ENCODE measurements at places on chromosomes 5 and 9. TPM values are rescaled to one million over a fixed set of nuclear protein-coding genes. Genes with fewer than 3 reads are reported as not detected.

Gene NKD2
- total RNA-seq, result 15.9 TPM

Gene PCDHGB7
- 7.6 TPM for total RNA-seq

Gene TLE1
- total RNA-seq, result 15.5 TPM

Gene FGF10
- total RNA-seq, result not detected

Gene GRXCR2
- total RNA-seq, result not detected

Gene FAM120A
- 130 TPM for total RNA-seq

Gene NFIB
- 7.3 TPM for total RNA-seq

Gene IL5
- not detected for total RNA-seq

Gene PCDHB14
- total RNA-seq, result 0.29 TPM

Gene FCN1
- total RNA-seq, result not detected

Gene DOCK2
- total RNA-seq, result 3.5 TPM

Gene MATR3
- 175 TPM for total RNA-seq

Gene PCDHGA7
- total RNA-seq, result 4.3 TPM

Gene PCDHGA9
- total RNA-seq, result 6.2 TPM
